ENCODE measurements at places on chromosomes 2 and 18.

DNA sequence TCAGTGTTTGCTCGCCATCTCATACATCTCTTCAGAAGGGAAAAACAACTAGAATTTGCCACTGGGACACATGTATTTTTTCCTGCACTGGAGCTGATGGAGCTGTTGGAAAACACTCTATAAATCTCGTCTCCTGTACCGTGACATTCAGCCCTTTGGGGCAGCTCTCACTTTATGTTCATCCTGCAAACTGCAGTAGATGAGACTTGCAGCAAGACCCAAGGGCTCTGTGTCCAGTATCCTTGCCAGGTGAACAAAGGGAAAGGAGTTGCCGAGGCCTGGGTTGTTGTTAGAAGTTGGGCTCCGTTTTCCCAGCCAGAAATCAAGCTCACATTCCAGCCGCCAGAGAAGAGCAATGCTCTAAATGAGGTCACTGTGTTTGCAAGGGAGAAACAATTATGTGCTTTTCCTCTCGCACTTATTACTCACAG, 285.1 kb downstream of the SLC4A3 start:
- DNase-seq, result no peak

DNA sequence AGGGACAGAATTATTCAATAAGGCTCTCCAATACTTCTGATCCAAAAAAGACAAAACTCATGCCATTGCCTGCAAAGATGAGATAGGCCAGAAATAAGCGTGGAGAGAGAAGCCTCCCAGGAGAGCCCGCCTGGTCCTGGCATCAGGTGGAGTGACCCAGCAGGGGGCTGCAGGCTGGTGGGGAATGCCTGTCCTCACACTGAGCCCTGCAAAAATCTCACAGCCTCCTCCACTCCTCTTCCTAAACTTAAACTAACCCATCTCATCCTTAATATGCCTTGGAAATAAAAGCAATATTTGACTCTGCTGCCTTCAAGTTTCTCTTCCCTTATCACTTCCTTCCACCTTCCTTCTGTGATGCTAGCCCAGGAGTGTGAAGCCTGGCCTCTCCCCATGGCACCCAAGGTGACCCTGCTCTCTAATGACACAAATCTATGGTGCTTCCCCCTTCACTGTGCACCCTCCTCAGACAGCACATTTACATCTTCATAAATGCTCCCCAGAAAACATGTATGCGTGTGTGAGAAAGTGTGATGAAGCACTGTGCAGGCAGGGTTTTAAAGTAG, 218.4 kb downstream of the ANAPC1 start:
- no peak for DNase-seq

DNA sequence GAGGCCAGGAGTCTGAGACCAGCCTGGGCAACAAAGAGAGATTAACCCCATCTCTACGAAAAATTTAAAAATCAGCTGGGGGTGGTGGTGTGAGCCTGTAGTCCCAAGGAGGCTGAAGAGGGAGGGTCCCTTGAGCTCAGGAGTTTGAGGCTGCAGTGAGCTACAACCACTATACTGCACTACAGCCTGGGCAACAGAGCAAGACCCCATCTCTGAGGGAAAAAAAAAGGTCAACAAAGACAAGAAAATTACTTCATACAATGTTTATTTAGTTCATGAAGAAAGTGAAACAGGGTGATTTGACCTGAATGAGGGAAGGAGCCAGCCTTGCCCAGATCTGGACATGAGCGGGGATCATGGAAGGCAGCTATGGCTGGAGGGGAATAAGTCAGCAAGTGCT, 59.1 kb downstream of the TMEM163 start:
- no peak for DNase-seq

DNA sequence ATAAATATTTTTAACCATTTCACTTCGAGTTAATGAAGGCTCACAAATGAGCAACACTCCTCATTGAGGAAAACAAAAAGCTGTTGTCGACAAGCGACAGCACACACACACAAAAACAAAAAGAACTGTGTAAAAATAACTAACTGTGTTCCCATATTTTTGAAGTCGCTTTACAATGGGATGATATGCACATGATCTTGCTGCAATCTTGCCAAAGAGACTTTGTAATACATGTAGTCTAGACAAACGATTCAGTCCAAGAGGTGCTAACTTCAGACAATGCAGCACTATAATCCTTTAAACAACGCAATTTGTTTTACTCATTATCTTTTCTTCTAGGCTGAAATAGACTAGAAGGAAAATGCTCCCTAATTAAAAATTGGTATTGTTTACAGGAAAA, 7.2 kb upstream of the USP34 start:
- no peak for DNase-seq

DNA sequence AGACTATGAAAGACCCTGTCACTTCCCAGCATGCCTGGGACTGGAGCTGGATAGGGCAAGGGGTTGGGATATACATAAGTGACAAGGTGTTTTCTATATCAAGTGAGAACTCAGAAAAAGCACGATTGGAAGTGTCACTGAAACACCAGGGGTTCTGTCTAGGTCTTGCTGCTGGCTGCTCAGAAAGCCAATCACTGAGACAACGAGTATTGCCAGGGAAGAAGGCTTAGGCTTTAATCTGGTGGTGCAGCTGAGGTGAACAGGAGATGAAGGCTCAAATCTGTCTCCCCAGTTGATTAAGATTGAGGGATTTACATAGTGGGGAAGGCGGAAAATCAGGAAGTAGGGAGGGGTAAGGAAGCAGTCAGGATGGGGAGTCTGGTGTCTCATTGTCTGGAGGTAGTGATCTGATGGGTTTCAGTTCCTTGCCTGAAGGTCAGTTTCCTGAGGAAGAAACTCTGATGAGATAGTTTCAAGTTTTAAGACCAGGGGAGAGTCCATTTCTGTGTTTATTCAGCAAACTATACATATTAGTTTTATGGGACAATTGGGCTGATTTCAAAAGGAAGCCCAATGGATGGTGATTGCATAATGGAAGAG, 3.5 kb upstream of the C2orf74 start:
- DNase-seq, result no peak

DNA sequence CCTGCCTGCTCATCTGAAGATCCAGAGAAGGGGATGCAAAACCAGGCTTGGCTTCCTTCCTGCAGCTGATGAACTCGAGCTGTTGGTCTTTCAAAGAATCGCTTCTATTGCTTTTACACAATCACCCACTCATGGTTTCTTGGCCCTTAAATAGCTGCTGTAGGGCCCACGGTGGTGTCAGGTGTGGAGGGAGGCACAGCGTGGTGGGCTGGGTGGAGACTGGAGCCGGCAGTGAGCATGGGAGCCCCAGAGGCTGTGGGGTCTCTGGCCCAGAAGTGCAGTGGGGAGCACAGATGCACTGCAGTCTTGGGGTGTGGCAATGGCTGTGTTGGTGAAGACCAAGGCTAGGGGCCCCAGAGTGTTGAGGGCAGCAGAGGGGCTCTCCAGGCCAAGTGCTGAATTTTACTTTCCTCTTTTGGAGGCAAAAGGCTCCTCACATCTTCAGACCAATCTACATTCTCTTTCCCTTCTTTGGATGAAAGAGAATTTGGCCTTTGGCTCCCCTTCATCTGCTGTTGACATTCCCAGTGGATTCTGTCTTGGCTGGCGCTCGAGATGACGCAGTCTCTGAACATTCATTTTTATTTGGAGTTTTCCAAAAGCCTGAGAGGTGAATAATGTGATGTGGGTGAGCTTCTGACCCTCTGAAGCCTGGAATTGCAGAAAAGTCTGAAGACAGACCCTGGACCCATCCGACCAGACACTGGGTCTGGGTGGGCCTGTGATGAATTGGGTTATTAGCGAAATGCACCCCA, 70.1 kb upstream of the ASB18 start:
- DNase-seq, result no peak

GRCh38 chr2:17199741-17200140, 318.5 kb downstream of the RAD51AP2 start:
- no peak for DNase-seq

DNA sequence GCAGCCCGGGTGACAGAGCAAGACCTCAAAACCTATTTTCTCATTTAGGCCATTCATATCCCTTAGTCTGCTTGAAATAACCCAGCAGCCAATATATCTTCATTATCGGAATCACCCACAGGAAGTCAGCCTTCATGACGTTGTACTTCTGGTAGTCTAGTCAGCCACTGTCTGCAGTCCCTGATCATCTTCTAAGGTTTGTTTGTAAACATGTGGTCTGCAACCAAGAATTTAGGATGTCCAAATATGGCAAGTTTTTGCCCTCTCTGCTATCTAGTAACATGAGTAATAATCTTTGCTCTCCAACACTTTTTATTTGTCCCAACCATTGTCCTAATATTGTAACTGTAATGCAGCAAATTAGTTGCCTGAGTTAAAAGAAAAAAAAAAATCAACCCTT, 92.5 kb downstream of the PRPF40A start:
- DNase-seq, result no peak

DNA sequence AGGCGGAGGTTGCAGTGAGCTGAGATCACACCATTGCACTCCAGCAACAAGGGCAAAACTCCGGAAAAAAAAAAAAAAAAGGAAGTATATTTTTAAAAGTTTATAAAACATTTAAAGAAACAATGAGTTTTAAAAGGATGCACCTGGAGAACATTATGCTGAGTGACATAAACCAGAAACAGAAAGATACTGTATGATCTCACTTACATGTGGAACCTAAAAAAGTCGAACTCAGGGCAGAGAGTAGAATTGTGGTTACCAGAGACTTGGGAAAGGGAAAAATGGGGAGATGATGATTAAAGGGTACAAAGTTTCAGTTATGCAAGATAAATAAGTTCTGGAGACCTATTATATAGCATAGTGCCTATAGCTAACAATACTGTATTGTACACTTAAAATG, 52.8 kb upstream of the RTN4 start:
- no peak for DNase-seq

DNA sequence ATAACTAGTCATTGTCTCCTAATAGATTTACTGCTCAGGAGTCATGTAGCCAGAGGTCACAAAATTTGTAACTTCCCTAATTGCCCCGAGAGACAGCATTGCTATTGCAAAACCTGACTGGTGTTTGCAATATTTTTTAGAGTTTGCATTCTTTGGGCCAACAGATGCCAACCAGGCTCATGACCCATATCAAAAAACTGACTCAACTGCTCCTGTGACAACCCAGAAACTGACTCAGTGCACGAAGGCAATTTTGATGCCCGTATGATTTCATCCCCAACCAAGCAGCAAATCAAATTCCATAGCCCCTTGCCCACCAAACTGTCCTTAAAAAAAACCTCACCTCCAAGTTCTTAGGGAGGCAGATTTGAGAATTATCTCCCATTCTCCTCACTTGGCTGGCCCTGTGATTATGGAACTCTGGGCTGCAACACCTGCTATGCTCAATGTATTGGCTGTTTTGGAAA, 951.3 kb downstream of the TSN start:
- DNase-seq, result no peak

DNA sequence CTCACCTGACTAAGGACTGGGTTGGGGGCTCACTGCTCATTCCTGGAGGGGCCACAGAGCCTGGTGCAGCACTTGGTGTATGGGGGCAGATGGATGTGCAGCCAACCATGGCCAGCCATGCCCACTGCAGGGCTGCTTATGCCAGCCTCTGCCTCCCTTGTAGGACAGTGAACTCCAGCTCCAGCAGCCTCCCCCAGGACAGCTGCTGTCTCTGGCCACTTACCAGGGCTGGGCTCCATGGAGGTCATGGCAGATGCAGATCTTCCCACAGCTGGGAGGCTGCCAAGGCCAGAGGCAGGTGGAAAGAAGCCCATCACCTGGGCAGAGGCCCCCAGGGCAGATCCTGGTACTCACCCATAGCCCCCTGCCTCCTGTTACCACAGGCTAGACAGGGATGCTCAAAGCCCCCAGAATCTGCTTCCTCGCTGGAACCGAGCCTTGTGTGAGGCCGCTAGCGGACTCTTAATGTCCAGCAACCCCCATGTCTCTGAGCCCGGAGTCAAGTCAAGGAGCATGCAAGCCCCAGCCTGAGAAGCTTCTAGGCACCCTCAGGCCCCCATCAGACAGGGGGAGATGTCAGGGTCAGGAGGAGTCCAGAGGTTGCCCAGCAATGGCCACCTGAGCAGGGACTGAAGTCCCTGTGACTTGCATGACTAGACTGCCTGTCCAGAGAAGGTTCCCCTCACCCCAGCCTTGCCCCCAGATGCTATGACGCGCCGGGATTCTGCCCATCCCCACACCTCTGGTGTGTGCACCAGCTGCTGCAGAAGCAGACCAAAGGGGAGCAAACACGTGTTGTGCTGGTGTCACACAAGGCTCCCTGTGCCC, 123.6 kb downstream of the TWIST2 start:
- DNase-seq, result no peak

GRCh38 chr2:134667541-134667940, 51.3 kb downstream of the TMEM163 start:
- no peak for DNase-seq

- DNase-seq, result no peak
Measured at GRCh38 chr18:31513189-31513935, 15.4 kb downstream of the DSG2 start.

GRCh38 chr18:42025491-42025890, 70.5 kb downstream of the PIK3C3 start:
- DNase-seq, result no peak

DNA sequence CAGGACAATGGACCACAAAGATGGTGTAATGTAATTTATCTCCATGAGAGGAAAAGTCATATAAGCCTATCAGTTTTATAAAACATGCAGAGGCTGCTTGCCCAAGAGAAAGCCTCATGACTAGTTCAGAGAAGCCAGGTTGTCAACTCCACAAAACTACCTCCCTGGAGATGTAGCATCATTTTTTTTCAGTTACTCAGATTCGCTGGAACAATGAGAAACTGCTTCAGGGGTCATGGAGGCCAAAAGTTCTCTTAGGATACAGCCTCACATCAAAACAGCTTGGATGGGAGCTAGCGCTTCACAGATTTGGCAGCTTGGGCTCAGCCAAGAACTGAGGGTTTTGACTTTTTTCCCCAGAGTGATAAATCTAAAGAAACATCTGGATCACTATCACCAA, 263.5 kb downstream of the INSIG2 start:
- no peak for DNase-seq

GRCh38 chr2:194385376-194385775, 1271.7 kb upstream of the SLC39A10 start:
- no peak for DNase-seq

DNA sequence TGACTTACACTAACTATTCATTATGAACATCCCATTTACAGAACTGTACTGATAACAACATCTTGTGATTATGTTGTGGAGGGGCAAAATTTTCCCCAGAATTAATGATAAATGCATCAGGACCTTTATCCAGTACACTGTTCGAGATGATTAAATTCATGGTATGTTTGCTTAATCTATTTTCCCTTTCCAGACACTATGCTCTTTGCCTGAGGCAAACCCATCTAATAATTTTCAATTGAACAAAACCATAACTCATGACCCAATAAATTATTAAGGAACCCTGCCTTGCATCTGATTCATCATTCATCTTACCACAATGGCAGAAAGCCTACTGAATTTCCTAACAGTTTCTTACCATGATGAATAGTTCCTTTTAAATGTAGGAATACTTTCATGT, 385.0 kb downstream of the DSEL start:
- no peak for DNase-seq
